Adrenal gland (tissue), 19 donors: ENCODE measurements at places on chromosomes 11 and 22.

DNA sequence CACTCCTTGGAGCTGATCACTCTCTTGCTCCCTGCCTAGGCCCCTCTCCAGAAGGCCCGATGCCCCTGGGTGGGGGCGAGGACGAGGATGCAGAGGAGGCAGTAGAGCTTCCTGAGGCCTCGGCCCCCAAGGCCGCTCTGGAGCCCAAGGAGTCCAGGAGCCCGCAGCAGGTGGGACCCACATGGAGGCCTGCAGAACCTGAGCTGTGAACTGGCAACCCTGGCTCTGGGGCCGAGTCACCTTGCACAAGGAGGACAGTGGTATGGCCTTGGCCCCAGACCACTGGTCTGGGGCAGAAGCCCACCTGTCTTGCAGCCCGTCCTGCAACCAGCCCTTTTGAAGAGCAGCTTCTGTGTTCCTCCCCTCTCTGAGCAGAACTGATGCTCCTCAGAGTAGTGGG lies 6.2 kb downstream of the SCO2 start:
- no peaks in the 10 kb centered on the region for H3K27me3 ChIP-seq
- peaks cover 5% of the 10 kb centered on the region for H3K4me1 ChIP-seq
- H3K4me3 ChIP-seq, result no peak overlapping the region
- H3K27ac ChIP-seq, result no peak overlapping the region
- DNase-seq, result no peak

GRCh38 chr22:20885557-20886323 lies 26.9 kb downstream of the SNAP29 start:
- H3K36me3 ChIP-seq, result peaks cover 64% of the 10 kb centered on the region
- H3K27ac ChIP-seq, result peak overlapping the region; percentile 74
- H3K27me3 ChIP-seq, result no peaks in the 10 kb centered on the region
- DNase-seq, result peak; percentile 87
- no peaks in the 10 kb centered on the region for H3K4me1 ChIP-seq

DNA sequence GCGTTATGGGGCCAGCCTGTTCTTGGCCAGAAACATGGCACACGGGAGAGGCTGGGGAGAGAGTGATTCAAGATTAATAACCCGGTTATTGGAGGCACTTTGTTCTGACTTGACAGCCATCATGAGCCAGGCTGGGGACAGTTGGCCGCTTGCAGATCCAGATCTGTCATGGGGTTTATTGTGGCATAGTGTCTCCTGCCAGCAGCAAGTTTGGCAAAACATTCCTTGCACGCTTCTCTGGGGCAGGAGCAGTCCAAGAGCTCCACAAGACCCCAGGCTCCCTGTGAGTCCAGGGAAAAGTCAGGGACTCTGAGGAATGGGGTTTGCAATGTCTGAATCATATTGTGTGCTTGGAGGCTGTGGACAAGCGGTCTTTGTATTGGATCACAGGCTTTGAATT lies 270.4 kb downstream of the MIAT start:
- H3K4me1 ChIP-seq, result no peaks in the 10 kb centered on the region
- no peaks in the 10 kb centered on the region for H3K27me3 ChIP-seq

DNA sequence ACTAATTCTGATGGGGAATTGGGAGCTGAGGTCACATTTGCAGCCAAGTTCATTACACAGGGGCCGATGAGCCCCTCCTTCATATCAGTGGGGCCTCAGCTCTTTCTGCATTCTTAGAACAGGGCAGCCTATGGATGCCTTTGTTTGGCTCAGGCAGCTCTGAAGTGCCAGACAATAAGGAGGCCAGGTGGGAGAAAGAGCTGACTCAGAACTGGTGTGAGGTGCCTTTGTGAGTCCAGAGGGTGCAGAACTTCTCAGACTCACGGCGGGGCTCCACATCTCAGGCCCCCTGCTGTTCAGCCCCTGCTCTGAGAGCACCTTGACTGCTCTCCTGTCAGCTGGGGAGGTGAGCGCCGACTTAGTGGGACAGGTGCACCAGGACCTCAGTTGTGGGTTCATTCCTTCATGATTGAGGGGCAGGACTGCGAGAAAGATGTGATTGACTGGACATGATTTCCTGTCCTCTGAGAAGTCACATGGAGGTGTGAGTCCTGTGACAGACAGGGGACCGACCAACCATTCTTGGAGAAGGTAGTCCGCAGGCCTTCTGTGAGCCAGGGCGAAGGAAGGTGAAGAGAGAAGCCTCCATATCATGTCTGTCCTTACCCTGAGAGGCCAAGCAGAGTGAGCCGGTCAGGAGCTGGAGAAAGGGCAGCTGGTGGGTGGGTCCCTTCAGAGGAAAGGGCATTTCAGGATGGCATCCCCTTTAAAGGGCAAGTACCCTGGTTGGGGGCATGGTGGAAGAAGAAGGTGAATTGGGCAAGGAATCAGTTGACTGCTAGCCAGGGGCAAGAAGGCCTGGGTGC lies 245.0 kb upstream of the TBCEL start:
- no peaks in the 10 kb centered on the region for H3K36me3 ChIP-seq
- no peaks in the 10 kb centered on the region for H3K27me3 ChIP-seq
- H3K4me3 ChIP-seq, result no peak overlapping the region
- no peak overlapping the region for H3K27ac ChIP-seq
- no peaks in the 10 kb centered on the region for H3K4me1 ChIP-seq
- no peak for DNase-seq

DNA sequence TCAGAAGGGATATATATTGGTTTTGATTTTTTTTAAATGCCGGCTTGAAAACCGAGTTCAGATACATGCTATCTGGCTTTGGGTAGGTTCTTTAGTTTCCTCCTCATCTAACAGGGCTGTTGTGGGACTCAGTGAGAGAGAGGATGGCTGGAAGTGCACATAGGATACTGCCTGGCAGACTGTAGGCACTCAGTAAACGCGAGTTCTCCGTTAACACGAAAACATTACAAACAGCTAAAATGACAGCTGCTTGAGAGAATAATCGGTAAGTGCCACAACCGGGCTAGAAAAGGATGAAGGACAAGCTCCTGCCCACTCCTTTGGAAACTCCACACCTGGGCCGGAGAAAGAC lies 369 bp downstream of the XRRA1 start:
- no peaks in the 10 kb centered on the region for H3K36me3 ChIP-seq
- peak overlapping the region; percentile 84 for H3K27ac ChIP-seq
- H3K27me3 ChIP-seq, result no peaks in the 10 kb centered on the region
- peak overlapping the region; percentile 76 for H3K4me3 ChIP-seq
- H3K4me1 ChIP-seq, result peaks cover 41% of the 10 kb centered on the region

- peak overlapping the region; percentile 48 for H3K27ac ChIP-seq
- H3K4me3 ChIP-seq, result no peak overlapping the region
- peaks cover 33% of the 10 kb centered on the region for H3K4me1 ChIP-seq
- no peaks in the 10 kb centered on the region for H3K36me3 ChIP-seq
- no peak for DNase-seq
- no peaks in the 10 kb centered on the region for H3K27me3 ChIP-seq
These were observed 31.6 kb downstream of the UQCR10 start for GRCh38 chr22:29798801-29799200.

- DNase-seq, result peak; percentile 52
- H3K4me3 ChIP-seq, result no peak overlapping the region
- H3K36me3 ChIP-seq, result no peaks in the 10 kb centered on the region
- no peaks in the 10 kb centered on the region for H3K4me1 ChIP-seq
These were observed 55.6 kb downstream of the P4HA3 start for GRCh38 chr11:74255741-74256375.

DNA sequence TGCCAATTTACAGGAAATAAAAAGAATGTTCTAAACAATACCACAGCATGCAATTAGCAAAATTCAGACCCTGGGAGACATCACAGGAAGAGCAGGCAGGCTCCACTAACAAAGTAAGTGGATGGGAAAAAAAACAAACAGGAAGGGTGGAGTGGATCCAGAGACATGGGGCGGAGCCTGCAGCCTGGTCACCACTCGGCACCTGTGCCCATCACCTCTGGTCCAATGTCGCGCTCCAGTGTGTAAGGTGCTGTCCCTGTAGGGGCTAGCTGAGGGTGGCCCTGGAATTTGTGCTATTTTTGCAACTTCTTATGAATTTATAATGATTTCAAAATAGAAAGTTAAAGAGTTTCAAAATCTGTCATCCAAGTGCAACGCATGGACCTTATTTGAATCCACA lies 11.0 kb upstream of the MOB2 start:
- H3K36me3 ChIP-seq, result no peaks in the 10 kb centered on the region
- H3K27ac ChIP-seq, result no peak overlapping the region
- H3K4me1 ChIP-seq, result no peaks in the 10 kb centered on the region
- no peak overlapping the region for H3K4me3 ChIP-seq
- no peak for DNase-seq
- H3K27me3 ChIP-seq, result no peaks in the 10 kb centered on the region

DNA sequence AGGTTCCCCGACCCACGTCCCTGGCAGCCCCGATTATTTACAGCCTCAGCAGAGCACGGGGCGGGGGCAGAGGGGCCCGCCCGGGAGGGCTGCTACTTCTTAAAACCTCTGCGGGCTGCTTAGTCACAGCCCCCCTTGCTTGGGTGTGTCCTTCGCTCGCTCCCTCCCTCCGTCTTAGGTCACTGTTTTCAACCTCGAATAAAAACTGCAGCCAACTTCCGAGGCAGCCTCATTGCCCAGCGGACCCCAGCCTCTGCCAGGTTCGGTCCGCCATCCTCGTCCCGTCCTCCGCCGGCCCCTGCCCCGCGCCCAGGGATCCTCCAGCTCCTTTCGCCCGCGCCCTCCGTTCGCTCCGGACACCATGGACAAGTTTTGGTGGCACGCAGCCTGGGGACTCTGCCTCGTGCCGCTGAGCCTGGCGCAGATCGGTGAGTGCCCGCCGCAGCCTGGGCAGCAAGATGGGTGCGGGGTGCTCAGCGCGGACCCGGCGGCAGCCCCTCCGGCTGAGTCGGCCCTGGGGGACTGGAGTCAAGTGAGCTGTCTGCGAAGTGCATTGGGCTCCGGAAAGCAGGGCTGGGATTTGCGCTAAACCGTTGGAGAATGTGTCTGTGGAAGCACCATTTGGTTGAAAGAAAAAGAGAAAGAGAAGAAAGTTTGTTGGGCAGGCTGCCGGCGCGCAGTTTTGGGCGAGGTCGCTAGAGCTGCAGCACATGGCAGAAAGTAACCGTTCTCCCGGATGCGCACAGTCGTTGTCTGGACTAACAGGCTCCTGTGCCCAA lies at the start of gene CD44:
TSS of gene CD44 (plus strand) at position 229 of the 779 bp plus-strand sequence. CDS start at position 362, 133 bp downstream.
- H3K4me1 ChIP-seq, result no peaks in the 10 kb centered on the region
- DNase-seq, result peak; percentile 65
- H3K36me3 ChIP-seq, result no peaks in the 10 kb centered on the region
- H3K4me3 ChIP-seq, result peak within 1 kb of the TSS; percentile 74
- H3K27me3 ChIP-seq, result no peaks in the 10 kb centered on the region

DNA sequence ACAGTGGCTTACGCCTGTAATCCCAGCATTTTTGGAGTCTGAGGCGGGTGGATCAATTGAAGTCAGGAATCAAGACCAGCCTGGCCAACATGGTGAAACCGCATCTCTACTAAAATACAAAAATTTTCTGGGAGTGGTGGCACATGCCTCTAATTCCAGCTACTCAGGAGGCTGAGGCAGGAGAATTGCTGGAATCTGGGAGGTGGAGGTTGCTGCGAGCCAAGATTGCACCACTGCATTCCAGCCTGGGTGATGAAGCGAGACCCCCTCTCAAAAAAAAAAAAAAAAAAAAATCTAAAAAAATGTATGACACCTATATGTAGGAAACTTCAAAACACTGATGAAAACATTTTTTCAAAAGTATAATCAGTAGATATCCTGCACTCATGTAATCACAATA lies 242.7 kb upstream of the CHORDC1 start:
- no peak for DNase-seq
- no peaks in the 10 kb centered on the region for H3K4me1 ChIP-seq
- no peak overlapping the region for H3K27ac ChIP-seq
- no peaks in the 10 kb centered on the region for H3K36me3 ChIP-seq
- no peak overlapping the region for H3K4me3 ChIP-seq

GRCh38 chr11:114216796-114217180 lies 79.4 kb upstream of the NNMT start:
- H3K27ac ChIP-seq, result no peak overlapping the region
- H3K4me1 ChIP-seq, result peaks cover 31% of the 10 kb centered on the region
- no peak overlapping the region for H3K4me3 ChIP-seq
- H3K27me3 ChIP-seq, result no peaks in the 10 kb centered on the region
- DNase-seq, result no peak

- H3K27ac ChIP-seq, result no peak overlapping the region
- no peaks in the 10 kb centered on the region for H3K4me1 ChIP-seq
- H3K36me3 ChIP-seq, result no peaks in the 10 kb centered on the region
- H3K4me3 ChIP-seq, result no peak overlapping the region
These were observed 57.3 kb downstream of the C11orf91 start for GRCh38 chr11:33643167-33643824.

DNA sequence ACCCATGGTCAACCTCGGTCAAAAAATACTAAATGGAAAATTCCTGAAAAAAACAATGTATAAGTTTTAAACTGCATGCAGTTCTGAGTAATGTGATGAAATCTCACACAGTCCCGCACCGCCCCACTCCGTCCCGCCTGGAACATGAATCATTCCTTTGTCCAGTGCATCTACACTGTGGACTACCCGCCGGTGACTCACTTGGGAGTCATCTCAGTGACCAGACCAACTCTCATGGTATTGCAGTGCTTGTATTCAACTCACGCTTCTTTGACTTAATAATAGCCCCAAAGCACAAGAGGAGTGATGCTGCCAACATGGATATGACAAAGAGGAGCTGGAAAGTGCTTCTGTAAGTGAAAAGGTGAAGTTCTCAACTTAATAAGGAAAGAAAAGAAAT lies 48.8 kb downstream of the ARHGAP32 start:
- peak overlapping the region; percentile 24 for H3K27ac ChIP-seq
- H3K36me3 ChIP-seq, result no peaks in the 10 kb centered on the region
- no peaks in the 10 kb centered on the region for H3K27me3 ChIP-seq
- no peak overlapping the region for H3K4me3 ChIP-seq

DNA sequence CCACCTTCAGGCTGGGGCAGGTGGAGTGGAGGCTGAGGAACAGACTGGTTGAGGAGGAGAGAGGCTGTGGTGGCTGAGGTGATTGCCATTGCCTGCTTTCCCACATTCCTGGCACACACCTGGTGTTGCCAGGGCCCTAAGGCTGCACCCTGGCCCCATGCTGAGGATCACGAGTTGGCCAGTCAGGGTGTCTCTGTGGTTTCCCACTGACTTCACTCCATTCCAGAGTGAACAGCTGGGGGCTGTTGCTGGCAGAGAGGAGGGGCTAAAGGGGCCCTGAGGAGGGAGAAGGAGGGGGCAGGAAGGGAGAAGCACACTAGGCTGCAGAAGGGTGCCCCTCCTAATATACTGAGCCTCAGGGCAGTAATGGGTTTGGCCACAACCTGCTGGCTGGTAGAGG lies 1.8 kb downstream of the TMEM86A start:
- H3K27ac ChIP-seq, result no peak overlapping the region
- no peak for DNase-seq
- no peaks in the 10 kb centered on the region for H3K36me3 ChIP-seq
- peaks cover 11% of the 10 kb centered on the region for H3K4me1 ChIP-seq
